ENCODE measurements at places on chromosomes 6 and 20. TPM values are rescaled to one million over a fixed set of nuclear protein-coding genes. Genes with fewer than 3 reads are reported as not detected.

DNA sequence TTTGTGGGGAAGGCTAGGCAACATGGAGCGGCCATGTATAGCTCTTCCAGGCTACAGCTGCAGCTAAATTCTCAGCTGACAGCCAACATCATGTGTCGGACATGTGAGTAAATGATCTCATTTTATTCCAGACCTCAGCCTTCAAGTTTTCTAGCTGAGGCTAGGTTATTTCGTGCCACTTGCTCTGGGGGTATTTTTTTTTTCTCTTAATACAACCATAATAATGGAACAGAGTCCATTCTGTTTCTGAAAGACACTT lies 573.5 kb downstream of the CD109 start:
- no peak for DNase-seq
- H3K4me1 ChIP-seq = no peaks in the 10 kb centered on the region
- no peaks in the 10 kb centered on the region for H3K27me3 ChIP-seq
- H3K27ac ChIP-seq = no peak overlapping the region
- no peak overlapping the region for H3K4me3 ChIP-seq

The WASF1 gene
- 4.2 TPM for total RNA-seq

DNA sequence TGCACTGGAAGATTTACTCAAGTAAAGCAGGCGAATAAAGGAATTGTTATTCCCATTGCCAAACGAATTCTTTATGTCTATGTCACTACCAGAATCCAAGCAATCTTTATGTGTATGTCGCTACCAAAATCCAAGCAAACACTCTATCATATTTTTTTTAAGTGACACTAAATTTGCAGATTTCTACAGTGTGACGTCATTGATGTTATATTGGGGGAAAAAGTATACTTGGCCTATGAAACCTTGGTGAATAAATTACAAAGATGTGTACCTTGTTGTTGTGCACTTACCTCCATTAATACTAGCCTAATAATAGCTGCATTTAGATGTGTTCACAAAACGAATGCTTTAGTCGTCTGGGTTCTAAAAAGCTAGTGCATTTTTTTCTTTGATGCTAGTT lies 957 bp downstream of the TTK start:
- peak overlapping the region; percentile 95 for H3K27ac ChIP-seq
- H3K36me3 ChIP-seq = peaks cover 30% of the 10 kb centered on the region
- H3K27me3 ChIP-seq = no peaks in the 10 kb centered on the region
- H3K4me1 ChIP-seq = peaks cover 13% of the 10 kb centered on the region

DNA sequence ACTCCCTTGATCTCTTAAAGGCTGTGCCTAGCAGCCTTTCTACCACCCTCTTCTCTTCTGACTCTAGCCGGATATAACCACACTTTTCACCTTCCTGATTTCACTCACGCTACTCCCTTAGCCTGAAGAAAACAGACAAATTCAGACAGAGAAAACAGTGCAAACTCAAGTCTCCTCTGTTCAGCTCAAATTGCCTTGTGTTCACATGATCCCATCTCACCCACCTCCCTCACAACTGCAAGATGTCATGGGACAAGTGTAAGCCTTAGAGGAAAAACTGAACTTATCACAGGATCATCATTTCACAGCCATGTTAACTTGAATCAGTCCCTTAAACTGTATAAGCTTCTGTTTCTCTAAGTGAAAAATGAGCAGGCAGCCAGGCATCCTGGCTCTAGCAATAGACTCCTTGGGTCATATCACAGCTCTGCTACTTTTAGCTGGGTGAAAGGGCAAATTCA lies 66.5 kb upstream of the TENT5A start:
- no peaks in the 10 kb centered on the region for H3K4me1 ChIP-seq
- no peaks in the 10 kb centered on the region for H3K36me3 ChIP-seq
- H3K27me3 ChIP-seq = peaks cover 2% of the 10 kb centered on the region
- no peak overlapping the region for H3K4me3 ChIP-seq

The RUNX2 gene
- 18.1 TPM for total RNA-seq

GRCh38 chr6:10422737-10423034 lies 7.8 kb upstream of the TFAP2A start:
- H3K36me3 ChIP-seq = peaks cover 2% of the 10 kb centered on the region
- H3K27ac ChIP-seq = no peak overlapping the region
- H3K4me3 ChIP-seq = no peak overlapping the region
- peaks cover 83% of the 10 kb centered on the region for H3K27me3 ChIP-seq
- no peak for DNase-seq

The SIRPD gene
- total RNA-seq = not detected

DNA sequence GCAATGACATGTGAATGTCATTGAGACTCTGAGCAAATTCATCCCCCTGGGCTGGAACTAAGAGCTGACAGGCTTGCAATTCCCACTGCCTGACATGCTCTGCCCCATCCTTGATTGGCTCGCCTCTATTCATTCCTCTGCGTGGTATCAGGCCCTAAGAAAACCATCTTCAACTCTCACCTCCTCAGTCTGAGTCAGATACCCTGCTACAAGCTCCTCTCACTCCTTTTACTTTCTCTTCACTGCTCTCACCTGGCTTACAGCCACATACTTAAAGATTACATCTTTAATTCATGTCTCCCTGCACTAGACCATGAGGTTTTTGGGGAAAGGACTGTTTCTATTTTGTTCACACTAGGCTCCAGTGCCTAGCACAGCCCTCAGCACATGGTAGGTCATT lies 131.6 kb downstream of the KIF6 start:
- no peaks in the 10 kb centered on the region for H3K4me1 ChIP-seq
- H3K27me3 ChIP-seq = peaks cover 11% of the 10 kb centered on the region
- DNase-seq = no peak
- H3K4me3 ChIP-seq = no peak overlapping the region
- H3K27ac ChIP-seq = no peak overlapping the region

- peak; percentile 80 for DNase-seq
- peak overlapping the region; percentile 72 for H3K27ac ChIP-seq
- H3K27me3 ChIP-seq = peaks cover 2% of the 10 kb centered on the region
- H3K36me3 ChIP-seq = no peaks in the 10 kb centered on the region
Measured at GRCh38 chr6:45801471-45802289, 214.0 kb downstream of the CLIC5 start.

- H3K4me1 ChIP-seq = peaks cover 7% of the 10 kb centered on the region
- no peaks in the 10 kb centered on the region for H3K36me3 ChIP-seq
- H3K27me3 ChIP-seq = peaks cover 15% of the 10 kb centered on the region
- H3K4me3 ChIP-seq = no peak overlapping the region
- DNase-seq = no peak
Measured at GRCh38 chr6:90720404-90720803, 133.5 kb upstream of the MAP3K7 start.

DNA sequence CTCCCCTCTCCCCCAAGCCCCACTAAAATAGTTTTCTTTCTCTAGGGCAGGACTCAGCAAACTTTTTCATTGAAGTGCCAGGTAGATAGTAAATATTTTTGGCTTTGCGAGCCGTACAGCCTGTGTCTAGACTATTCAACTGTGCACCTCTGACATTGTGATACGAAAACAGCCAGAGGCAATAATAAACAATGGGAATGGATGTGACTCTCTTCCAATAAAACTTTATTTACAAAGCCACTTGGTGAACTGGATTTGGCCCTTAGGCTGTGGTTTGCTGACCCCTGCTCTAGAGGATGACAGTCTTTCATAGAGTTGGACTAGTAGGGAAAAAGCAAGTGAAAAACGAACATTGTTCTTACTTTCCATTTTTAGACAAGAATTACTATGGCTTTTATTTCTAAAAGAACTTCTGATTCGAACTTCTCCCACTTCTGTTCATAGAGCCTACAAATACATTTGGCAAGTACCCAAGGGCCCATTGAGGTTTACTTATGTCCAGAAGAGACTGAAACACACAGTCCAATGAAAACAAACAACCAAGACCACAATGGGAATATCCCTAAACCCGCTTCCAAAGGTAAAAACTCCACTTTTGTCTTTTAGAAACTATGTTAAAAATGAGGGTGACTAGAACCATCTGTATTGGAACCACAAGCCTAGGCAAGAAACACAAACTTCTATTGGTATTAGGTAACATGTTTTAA lies 46.4 kb upstream of the CDKAL1 start:
- no peak overlapping the region for H3K4me3 ChIP-seq
- peaks cover 7% of the 10 kb centered on the region for H3K4me1 ChIP-seq
- H3K27ac ChIP-seq = no peak overlapping the region
- H3K27me3 ChIP-seq = no peaks in the 10 kb centered on the region
- peaks cover 65% of the 10 kb centered on the region for H3K36me3 ChIP-seq

DNA sequence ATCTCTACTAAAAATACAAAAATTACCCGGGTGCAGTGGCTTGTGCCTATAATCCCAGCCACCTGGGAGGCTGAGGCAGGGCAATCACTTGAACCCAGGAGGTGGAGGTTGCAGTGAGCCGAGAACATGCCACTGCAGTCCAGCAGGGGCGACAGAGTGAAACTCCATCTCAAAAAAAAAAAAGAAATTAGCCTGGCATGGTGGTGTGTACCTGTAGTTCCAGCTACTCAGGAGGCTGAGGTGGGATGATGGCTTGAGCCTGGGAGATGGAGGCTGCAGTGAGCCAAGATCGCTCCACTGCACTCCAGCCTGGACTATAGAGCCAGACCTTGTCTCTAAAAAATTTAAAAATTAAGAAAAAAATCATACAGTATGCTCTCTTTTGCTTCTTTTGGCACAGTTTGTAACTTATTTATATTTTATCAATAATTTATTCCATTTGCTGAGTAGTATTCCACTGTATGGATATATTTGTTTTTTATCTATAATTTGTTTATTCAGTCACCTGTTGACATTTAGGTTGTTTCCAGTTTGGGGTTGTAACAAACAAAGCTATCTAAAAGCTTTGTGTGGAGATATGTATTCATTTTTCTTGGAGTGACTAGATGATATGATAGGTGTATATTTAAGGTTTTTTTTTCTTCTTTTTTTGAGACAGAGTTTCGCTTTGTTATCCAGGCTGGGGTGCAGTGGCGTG lies 8.0 kb upstream of the MYBL2 start:
- peak overlapping the region; percentile 92 for H3K4me3 ChIP-seq
- no peak overlapping the region for H3K27ac ChIP-seq
- H3K4me1 ChIP-seq = peaks cover 5% of the 10 kb centered on the region

GRCh38 chr6:4577406-4577805 lies 198.8 kb upstream of the CDYL start:
- no peaks in the 10 kb centered on the region for H3K36me3 ChIP-seq
- no peaks in the 10 kb centered on the region for H3K4me1 ChIP-seq
- DNase-seq = no peak
- no peak overlapping the region for H3K4me3 ChIP-seq
- peaks cover 18% of the 10 kb centered on the region for H3K27me3 ChIP-seq

DNA sequence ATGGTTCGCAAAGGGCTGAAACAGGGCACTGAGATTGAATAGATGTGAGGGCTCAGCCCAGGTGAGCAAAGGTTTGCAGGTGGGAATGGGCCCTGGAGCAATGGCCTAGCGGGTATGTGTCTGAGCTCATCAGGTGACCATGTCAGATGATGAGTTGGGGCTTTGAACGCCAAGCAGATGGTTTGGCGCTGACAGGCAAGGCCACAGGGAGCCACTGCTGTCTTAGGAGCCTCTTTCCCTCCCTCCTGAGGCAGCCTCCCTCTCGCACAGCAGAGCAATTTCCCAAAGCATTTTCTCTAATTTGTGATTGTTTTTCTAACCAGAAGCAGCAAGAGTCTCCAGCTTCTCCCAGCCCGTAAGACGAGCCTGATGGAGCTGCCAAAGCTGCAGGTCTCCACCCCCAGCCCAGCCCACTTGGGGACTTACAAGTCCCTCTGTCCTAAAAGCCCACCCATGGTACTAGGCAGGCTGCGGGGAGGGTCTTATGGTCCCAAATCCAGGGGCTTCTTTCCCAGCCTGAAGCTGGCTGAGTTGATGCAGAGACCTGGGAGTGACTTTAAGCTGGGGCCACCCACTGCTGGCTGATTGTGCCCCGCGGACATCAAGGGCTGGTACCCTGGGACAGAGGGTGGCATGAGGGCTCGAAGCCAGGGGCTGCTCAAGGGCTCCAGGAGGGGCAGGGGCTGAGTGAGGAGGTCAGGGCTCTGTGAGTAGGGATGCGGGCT lies 11.6 kb downstream of the CDH22 start:
- no peak overlapping the region for H3K4me3 ChIP-seq
- no peaks in the 10 kb centered on the region for H3K36me3 ChIP-seq
- no peak for DNase-seq
- peaks cover 34% of the 10 kb centered on the region for H3K27me3 ChIP-seq
- H3K4me1 ChIP-seq = no peaks in the 10 kb centered on the region

The E2F1 gene
- 45.9 TPM for total RNA-seq

The ARMC12 gene
- 1.3 TPM for total RNA-seq

DNA sequence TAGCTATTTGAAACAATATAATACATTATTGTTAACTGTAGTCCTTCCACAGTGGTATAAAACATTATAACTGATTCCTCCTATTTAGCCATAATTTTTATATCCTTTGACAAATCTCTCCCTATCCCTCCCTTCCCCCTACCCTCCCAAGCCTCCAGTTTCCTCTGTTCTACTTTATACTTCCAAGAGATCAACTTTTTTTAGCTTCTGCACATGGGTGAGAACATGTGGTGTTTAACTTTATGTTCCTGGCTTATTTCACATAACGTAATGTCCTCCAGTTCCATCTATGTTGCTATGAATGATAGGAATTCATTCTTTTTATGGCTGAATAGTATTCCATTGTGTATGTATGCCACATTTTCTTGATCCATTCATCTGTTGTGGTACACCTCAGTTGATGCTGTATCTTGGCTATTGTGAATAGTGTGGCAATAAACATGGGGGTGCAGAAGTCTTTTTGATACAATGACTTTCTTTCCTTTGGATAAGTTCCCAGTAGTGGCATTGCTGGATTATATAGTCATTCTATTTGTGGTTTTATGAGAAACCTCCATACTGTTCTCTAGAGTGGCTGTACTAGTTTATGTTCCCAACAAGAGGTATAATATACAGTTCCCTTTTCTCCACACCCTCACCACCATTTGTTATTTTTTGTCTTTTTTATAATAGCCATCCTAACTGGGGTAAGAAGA lies 205.0 kb downstream of the KCNQ5 start:
- peaks cover 23% of the 10 kb centered on the region for H3K4me1 ChIP-seq
- peaks cover 2% of the 10 kb centered on the region for H3K36me3 ChIP-seq
- no peak overlapping the region for H3K4me3 ChIP-seq
- H3K27ac ChIP-seq = no peak overlapping the region
- no peak for DNase-seq
- H3K27me3 ChIP-seq = no peaks in the 10 kb centered on the region

- H3K4me1 ChIP-seq = no peaks in the 10 kb centered on the region
- DNase-seq = no peak
- no peaks in the 10 kb centered on the region for H3K36me3 ChIP-seq
- H3K27me3 ChIP-seq = no peaks in the 10 kb centered on the region
Measured at GRCh38 chr6:39282774-39283173, 31.4 kb downstream of the KCNK17 start.

The SCRT2 gene
- not detected for total RNA-seq

GRCh38 chr6:52013035-52013434 lies 74.4 kb downstream of the PKHD1 start:
- H3K27me3 ChIP-seq = peaks cover 17% of the 10 kb centered on the region
- H3K4me3 ChIP-seq = no peak overlapping the region
- no peak overlapping the region for H3K27ac ChIP-seq
- H3K36me3 ChIP-seq = no peaks in the 10 kb centered on the region
- H3K4me1 ChIP-seq = no peaks in the 10 kb centered on the region

GRCh38 chr6:46024124-46024769 lies 8.6 kb upstream of the CLIC5 start:
- H3K27me3 ChIP-seq = no peaks in the 10 kb centered on the region
- no peak overlapping the region for H3K4me3 ChIP-seq
- no peaks in the 10 kb centered on the region for H3K36me3 ChIP-seq
- H3K27ac ChIP-seq = no peak overlapping the region
- peaks cover 5% of the 10 kb centered on the region for H3K4me1 ChIP-seq

GRCh38 chr20:31747640-31748039 lies 8.6 kb downstream of the TPX2 start:
- no peaks in the 10 kb centered on the region for H3K27me3 ChIP-seq
- no peak overlapping the region for H3K4me3 ChIP-seq
- no peak for DNase-seq
- no peak overlapping the region for H3K27ac ChIP-seq

The PDE7B gene
- total RNA-seq = 0.73 TPM

Data from activated CD4-positive, alpha-beta T cell treated with anti-CD3 and anti-CD28 coated beads for 36 hours (primary cell).